Glutamatergic neuron (in vitro differentiated cells): ENCODE measurements at places on chromosomes 2 and 18.

DNA sequence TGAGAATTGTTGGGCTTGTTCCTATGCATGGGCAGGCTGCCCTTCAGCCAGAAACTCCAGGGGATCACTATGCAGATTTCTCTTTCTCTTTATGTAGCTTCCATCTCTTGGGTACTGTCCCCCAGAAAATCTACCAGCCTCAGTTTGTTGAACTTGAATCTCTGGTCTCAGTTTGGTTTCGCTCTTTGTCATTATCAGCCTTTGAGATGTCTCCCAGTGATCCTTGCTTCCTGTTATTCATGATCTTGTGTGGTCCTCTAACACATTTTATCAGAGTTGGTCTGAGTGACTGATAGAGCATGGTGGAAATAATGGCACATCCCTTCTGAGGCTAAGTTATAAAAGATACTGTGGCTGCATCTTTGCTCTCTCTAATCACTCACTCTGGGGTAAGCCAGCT lies 7.8 kb downstream of the TMEM87B start:
- DNase-seq: no peak

- DNase-seq: peak; percentile 58
These were observed 45.7 kb downstream of the FAM210A start for GRCh38 chr18:13680612-13681011.

DNA sequence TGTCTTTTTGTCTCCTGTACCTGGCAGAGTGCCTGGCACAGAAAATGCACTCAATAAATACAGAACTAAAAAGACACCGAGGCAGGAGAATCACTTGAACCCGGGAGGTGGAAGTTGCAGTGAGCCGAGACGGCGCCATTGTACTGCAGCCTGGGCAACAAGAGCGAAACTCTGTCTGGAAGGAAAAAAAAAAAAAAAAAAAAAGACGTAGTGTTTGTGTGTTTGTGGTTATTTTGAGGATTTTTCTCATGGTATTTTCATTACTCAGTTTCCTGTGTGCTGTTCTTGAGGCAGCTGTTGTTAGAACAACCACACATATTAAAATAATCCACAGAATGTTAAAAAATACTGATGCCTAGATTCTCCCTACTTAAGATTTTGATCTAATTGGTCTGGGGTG lies 519.2 kb upstream of the SPHKAP start:
- DNase-seq: no peak

GRCh38 chr2:120702061-120702460 lies 33.6 kb upstream of the GLI2 start:
- DNase-seq: no peak

- DNase-seq: no peak
These were observed 156.2 kb upstream of the DNMT3A start for GRCh38 chr2:25497918-25498407.

DNA sequence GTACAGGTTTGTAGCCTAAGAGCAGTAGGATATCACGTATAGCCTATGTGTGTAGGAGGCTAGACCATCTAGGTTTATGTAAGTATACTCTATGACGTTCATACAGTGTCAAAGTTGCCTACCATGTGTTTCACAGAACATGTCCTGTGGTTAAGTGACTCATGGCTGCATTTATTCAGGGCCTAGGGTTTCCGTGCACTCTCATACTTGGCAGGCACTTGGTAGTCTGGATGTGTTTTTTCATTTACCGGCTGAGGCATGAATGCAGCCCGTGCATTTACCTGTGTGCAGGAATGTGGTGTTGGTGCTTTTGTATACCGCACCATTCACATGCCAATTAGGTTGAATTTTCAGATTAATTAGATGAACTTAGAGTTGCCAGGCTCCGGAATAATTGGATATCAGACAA lies 43.4 kb downstream of the MYL12B start:
- DNase-seq: no peak

GRCh38 chr2:61460163-61460562 lies 10.7 kb downstream of the USP34 start:
- no peak for DNase-seq

- DNase-seq: no peak
These were observed 2.5 kb upstream of the DHRS9 start for GRCh38 chr2:169066897-169067296.

DNA sequence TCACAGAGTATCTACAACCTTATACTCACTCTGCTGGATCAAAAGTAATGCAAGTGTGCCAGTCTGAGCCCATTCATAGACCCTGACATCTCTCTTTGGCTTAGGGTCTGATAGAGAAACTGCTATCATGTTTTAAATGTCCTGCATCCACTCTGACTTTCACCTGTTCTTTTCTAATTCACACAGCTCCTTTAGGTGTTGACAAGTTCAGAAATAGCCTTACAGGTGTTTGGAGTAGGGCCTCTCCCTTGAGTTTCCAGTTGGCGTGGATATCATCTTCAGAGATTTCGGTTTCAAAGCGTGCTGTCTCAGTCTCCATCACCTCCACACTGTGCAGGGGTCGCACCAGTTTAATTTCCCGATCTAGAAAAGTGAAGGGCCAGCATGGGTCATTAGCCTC lies 150.3 kb downstream of the PLEKHA3 start:
- DNase-seq: no peak

- DNase-seq: no peak
These were observed 44.1 kb downstream of the PPP4R1 start for GRCh38 chr18:9570255-9570654.

GRCh38 chr2:217071416-217071815 lies 211.6 kb upstream of the TNP1 start:
- no peak for DNase-seq

DNA sequence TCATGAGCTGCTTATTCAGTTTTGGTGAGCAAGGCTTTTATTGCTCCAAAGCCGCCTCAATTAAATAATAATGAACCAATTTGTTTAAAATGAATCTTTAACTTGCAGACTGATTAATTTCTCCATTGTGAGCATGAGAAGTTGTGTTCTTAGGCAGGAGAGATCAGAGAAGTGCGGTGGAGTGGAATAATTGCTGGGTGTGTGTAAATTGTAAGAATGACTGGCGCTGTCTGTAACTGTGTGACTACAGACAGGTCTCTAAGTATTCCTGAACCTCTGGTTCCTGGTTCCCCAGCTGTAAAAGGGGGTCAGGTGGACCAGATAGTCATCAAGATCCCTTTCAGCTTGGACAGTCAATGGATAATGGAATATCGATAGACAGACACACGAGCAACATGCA lies 98.0 kb upstream of the EFEMP1 start:
- DNase-seq: no peak

GRCh38 chr2:237968048-237968862 lies 1.4 kb downstream of the UBE2F start:
- no peak for DNase-seq

- peak; percentile 67 for DNase-seq
These were observed 213 bp downstream of the DOK6 start for GRCh38 chr18:69400976-69401225.

GRCh38 chr2:99504844-99505584 lies 15.2 kb upstream of the REV1 start:
- no peak for DNase-seq

DNA sequence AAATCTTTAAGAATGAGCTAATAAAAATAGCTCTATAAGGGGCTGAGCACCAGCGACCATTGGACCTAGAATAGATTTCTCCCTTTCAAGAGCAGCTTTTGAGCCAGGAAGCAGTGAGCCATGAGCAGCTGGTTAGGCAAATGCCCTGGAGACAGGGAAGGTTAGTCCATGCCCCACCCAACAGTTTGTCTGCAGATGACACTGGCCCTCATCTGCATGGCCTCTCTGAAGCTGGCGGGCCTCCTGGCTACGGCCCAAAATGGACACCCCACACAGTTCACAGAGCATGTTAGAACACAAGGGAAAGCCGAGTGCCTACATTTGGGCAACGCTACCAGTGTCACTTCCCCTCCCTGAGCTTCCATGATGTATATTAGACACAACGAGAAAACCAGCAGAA lies 201.1 kb downstream of the MGAT5 start:
- no peak for DNase-seq

- DNase-seq: no peak
These were observed at the start of gene SERPINB7 for GRCh38 chr18:63775166-63775730. Gene SERPINB7 (plus strand): TSS chr18:63775418. CDS start chr18:63782373, 6,955 bp downstream.

- no peak for DNase-seq
These were observed 713.1 kb downstream of the CBLN2 start for GRCh38 chr18:71831039-71831438.
